ENCODE measurements at places on chromosomes 3 and 15. TPM values are rescaled to one million over a fixed set of nuclear protein-coding genes. Genes with fewer than 3 reads are reported as not detected.

DNA sequence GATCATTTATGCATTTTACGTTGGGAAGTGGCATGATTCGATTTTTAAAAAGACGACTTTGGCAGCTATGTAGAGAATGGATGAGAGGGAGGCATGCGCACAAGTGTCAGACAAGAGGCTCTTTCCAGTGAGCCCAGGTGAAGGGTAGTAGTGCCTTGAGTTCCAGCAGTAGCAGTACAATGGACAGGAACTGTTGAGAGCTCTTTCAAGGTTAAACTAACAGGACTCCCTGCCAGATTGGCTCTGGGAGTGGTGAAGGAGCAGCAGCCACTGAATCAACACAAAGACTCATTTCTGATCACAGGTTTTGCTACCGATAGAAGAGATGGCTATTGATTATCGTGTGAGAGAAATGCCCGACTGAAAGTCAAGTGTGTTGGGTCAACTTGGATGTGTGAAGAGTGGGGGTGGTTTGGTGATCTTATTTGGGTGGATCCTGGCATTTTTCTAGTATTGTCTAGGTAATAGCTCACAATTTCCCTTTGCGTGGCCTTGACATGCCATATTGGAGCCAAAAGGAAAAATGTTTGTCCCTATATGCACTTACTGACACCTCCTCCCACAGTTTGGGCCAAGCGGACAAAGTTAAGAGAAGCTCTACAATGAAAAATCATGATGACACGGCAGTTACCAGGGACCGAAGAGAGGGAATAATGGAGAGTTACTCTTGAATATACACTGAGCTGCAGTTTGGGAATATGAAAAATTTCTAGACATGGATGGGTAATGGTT, 81.6 kb upstream of the MDFIC2 start:
- no peaks in the 10 kb centered on the region for H3K4me1 ChIP-seq
- no peaks in the 10 kb centered on the region for H3K36me3 ChIP-seq
- H3K4me3 ChIP-seq, result no peak overlapping the region
- no peak for DNase-seq

DNA sequence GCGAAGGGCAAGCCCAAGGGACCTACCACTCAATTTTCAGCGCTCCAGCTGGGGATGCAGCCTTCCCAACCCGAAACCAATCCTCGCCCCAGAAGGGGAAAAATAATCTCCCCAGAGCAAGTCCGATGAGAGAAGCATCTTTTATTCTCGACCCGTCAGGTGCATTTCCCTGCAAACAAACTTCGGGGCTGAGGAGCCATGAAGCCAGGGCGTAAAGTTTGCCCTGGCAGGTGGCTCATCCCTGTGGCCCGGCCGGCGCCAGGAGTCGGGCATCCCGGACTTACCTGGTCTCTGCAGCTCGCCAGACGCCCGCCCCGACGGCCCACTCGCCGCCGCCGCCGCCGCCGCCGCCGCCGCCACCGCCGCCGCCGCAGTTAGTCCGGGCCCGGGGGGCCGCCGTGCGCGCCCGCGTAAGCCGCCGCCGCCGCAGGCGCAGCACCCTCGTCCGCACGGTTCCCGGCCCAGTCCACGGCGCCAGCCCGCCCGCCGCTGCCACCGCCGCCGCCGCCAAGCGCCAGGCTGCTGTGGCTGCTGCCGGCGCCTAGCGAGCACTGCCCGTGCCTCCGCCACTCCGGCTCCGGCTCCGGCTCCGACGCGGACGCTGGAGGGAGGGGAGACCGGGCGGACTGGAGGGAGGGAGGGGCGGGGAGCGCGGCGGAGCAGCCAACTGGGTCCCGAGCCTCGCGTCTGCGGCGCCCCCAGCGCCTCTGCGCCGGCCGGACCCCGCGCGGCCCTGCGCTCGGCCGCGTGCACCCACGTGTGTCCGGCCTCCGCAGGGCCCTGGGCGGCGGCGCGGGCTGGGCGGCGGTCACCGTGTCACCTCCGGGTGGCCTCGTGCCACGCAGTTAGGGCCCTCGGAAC, at the start of gene CNTN3:
TSS of gene CNTN3 (minus strand) at position 553 of the 861 bp plus-strand sequence. CDS start 93,547 bp downstream, outside the sequence.
- no peaks in the 10 kb centered on the region for H3K36me3 ChIP-seq
- H3K27ac ChIP-seq, result no peak within 1 kb of the TSS
- DNase-seq, result no peak
- H3K4me1 ChIP-seq, result no peaks in the 10 kb centered on the region

- no peak for DNase-seq
- no peaks in the 10 kb centered on the region for H3K4me1 ChIP-seq
- H3K36me3 ChIP-seq, result no peaks in the 10 kb centered on the region
- H3K27me3 ChIP-seq, result peaks cover 5% of the 10 kb centered on the region
- H3K27ac ChIP-seq, result no peak overlapping the region
Measured at GRCh38 chr3:123682781-123683504, 98.1 kb upstream of the HACD2 start.

SYNPR gene
- not detected for total RNA-seq

DNA sequence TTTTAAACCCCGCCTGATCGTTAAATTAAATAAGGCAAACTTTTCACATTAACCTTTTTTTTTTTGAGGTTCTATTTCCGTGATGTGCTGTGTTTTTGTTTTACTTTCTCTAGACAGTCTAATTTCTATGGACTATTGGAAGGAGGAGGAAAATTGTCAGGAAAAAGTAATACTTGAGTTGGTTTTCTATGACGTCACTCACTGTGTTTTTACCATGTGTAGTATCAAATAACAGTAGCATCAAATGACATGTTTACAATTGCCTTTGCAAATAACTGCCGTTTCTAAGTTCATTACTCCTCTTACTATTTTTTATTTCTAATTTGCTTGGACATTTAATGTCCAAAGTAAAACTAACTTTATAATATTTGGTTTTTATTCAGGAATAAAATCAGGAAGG, 32.3 kb downstream of the MYO1E start:
- no peak overlapping the region for H3K4me3 ChIP-seq
- peaks cover 20% of the 10 kb centered on the region for H3K36me3 ChIP-seq
- no peak overlapping the region for H3K27ac ChIP-seq
- peaks cover 9% of the 10 kb centered on the region for H3K4me1 ChIP-seq
- H3K27me3 ChIP-seq, result peaks cover 22% of the 10 kb centered on the region

GRCh38 chr3:8369638-8370037, 132.0 kb upstream of the LMCD1 start:
- peaks cover 12% of the 10 kb centered on the region for H3K27me3 ChIP-seq
- no peaks in the 10 kb centered on the region for H3K4me1 ChIP-seq
- H3K27ac ChIP-seq, result no peak overlapping the region
- no peaks in the 10 kb centered on the region for H3K36me3 ChIP-seq
- no peak overlapping the region for H3K4me3 ChIP-seq

LRRC34 gene
- total RNA-seq, result 4.7 TPM

EFCC1 gene
- 0.37 TPM for total RNA-seq

COL6A5 gene
- not detected for total RNA-seq
